ENCODE measurements at places on chromosomes 3 and 15.

- no peak for DNase-seq
Observed at GRCh38 chr3:194561306-194561974, 71.8 kb downstream of the TMEM44 start.

- DNase-seq: no peak
Observed at GRCh38 chr3:175338775-175339535, 479.8 kb downstream of the NAALADL2 start.

DNA sequence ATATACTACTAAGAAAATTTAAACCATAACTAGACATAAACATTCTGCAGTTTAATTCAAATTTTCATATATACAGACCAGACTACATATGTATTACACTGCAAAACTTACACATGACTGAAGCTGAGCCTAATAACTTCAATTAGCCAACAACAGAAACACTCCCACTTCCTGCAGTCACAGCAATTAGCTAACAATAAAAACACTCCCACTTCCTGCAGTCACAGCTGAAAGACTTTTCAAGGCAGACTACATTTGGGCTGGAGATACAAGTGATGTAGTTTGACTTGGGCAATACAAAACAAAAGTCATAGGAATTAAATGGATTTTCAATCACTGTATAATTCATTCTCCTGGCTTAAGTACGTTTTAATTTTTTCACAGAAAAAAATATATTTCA is 10.3 kb downstream of the TM2D3 start:
- DNase-seq: peak; percentile 89

DNA sequence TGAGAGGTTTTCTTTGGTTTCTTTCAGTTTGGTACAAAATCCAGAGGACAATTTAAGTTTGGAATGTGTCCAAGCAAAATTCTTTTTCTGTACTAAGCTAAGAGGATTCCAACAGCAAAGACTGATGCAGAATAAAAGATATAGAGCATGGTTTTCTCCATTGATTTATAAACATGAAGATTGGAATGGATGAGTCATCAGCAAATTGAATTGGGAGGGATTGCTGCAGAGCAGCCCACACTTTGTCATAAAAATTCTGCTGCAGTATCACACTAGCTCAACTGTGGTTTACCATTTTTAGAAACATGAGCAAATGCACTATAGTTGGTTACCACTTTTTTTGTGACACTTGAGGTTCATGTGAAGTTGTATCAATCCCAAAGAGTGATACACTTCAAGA is 16.1 kb upstream of the LARP6 start:
- DNase-seq: no peak

DNA sequence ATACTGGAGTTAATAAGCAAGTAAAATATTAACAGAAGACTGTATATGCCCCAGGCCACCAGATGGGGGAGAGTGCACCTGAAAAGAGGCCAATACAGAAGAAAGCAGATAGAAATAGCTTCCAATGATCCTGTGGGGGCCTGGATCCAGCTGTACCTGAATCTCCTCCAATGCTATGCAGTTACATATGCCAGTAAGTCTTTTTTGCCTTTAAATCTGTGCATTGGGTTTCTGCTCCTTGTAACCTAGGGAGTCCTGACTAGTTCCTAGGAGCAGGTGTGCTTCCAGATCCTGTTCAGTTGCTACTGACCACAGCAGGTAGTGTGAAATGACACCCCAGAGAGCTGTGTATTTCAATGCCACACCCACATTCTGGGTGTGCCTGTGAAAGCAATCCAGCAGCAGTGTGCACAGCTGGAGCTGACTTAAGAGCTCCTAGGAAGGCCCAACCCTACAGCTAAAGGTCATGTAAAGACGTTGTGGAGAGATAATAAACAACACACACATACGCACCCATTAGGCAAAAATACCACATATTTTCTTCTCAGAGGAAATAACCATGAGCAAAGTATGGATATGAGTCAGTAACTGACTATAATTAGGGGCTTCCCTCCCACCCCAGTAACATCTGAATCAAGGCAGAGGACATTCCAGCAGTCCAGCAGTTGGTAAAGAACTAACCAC is 62.2 kb upstream of the AKAP13 start:
- no peak for DNase-seq

DNA sequence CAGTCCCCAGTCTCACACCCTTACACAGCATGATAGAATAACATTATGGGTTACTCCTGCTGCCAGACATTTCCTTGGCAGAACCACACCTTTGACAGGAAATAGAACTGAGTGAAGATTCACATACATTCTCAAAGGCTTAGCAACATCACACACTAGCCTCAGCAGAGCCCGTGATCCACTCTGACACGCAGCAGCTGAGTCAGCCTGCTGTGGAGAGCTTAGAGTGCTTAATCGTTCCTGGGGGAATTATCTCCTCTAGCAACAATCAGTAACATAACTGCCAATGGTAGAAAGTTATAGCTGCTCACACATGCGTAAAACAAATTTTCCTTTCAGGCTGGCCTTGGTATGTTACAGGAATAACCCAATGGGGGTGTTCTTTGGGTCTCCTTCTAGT is 382.1 kb downstream of the GAP43 start:
- DNase-seq: no peak

DNA sequence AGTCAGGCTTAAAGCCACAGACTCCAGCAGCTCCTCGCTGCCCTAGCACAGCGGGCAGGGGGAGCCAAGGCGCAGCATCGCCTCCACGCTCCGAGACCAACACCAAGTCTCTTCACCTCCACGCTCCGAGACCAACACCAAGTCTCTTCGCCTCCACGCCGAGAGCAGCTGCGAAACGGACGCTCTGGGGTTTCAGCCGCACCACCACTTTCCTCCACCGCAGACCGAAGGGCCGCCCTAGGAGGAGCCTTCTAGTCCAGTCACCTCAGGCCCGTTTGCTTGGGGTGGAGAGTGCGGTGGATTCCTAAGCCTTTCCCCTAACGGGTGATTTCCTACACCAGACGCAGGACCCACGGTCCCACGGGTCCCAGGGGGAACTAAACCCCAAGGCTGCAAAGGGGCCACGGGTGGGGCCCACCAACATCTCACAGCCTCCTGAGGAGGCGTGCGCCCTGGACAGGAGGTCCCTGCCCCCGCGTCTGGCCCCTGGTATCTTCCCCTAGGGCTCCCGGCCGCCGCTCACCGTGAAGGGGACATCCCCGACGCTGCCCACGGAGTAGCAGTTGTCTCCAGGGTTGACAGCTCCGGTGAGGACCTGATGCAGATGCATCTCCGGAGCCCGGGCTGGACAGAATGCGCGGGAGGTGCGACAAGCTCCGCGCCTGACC is 501 bp downstream of the DMXL2 start:
- peak; percentile 78 for DNase-seq

GRCh38 chr15:77749236-77749997 is 116.7 kb upstream of the LINGO1 start:
- DNase-seq: no peak

DNA sequence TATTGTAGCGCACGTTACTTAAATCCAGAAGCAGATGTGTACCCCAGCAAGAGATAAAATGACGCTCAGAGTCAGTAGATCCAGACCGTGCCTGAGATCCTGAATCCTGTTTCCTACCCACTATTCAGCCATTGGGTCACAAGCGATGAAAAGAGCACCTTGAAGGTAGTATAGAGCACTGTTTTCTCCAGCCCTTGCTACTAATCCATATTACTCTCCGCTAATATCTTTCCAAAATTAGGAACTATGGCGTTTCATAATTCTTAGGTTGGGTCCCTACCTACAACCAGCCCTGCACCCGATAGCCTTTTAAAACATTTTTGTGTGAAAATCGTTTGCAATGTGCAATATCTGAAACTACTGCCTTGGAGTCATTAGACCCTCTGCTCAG is 596 bp downstream of the BTD start:
- DNase-seq: no peak

GRCh38 chr15:23690015-23690414 is 2.9 kb upstream of the NDN start:
- DNase-seq: no peak

DNA sequence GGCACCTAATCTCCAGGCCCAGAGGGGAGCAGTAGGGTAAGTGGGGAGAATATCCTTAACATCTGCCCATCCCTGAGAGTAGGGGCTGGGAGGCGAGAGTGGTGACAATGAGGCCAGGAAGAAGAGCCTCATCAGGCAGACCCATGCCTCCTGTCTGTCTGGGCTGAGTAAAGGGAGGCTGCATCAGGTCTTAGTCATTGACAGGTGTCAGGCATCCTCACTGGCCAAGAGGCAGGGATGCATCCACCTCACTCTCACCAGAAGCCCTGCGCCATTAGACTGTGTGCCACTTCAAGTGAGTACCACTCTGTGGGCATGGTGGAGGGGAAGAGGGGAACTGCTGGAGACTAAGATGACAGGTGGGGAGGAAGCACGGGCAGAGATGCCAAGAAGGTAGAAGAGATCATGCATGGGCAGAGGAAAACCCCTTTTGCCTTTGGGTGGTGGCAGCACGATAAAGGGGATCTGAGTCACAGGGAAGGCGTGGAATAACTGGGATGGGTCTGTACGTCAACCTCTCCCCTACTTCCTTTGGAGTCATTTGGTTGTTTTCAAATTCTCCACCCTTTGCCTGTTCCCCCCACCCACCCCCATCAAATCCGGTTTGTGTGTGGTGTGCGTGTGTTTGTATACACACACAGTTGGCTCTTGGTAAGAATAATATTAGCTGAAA is 14.1 kb downstream of the ANAPC13 start:
- DNase-seq: no peak

DNA sequence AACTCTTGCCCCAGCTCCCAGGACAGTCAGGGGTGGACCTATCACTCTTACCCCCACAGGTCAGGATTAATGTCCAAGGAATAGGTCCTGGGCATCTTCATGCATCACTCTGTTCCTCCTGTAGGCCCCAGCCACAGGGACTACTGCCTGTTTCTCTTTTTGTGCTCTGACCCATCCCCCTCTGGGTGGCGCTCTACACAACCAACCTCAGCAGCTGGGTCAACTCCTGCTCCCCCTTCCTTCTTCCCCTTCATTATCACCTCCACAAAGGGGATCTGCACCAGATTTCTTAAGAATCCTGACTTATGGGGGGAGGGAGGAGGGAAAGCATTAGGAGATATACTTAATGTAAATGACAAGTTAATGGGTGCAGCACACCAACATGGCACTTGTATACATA is 12.2 kb upstream of the TRANK1 start:
- DNase-seq: no peak

GRCh38 chr3:42056840-42057239 is 34.3 kb upstream of the TRAK1 start:
- DNase-seq: no peak

- no peak for DNase-seq
Observed at GRCh38 chr3:112001526-112001925, 2.8 kb downstream of the TAGLN3 start.

DNA sequence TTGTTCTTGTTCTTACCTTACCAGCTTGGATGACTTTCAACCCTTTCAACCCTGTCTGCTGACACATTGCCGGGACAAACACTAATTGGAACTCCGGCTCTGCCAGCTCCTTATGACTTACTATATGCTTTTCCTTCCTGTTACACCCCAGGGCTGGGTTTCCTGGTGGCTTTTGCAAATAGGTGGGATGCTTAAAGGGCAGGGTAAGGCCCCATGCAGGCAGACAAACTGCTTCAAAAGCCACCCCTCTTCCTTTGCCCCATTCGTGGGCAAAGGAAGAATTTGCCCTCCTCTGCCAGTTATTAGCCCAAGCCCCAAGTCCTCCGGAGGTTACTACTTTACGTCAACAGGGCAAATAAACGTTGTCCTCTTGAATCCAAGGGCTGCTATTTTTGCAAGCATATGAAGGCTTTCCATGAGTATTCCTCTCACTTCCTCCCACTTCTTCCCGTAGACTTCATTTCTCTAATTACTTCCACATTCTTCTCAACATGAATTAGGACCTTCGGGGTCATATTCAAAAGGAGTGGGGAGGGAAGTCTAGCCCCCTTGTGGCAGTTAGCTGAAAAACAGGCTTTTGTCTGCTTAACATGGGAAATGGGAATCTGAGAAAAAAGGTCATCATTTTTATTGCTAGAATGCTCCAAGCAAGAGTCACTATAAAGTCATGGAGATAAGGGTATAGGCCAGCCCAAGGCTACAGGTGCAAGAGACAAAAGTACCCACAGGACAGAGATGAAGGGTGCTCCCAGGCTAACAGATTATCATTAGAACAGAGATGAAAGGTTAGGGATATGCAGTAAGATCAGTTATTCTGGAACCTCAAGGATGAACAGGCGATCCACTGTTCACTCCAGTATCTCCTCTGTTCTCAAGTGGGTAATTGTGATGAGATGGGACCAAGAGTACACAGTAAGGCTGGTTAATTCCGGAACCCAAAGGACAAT is 56.3 kb upstream of the FSTL1 start:
- peak; percentile 51 for DNase-seq

- peak; percentile 4 for DNase-seq
Observed at GRCh38 chr3:115113367-115113766, 33.7 kb downstream of the ZBTB20 start.

GRCh38 chr3:99761415-99762165 is 56.1 kb upstream of the CMSS1 start:
- no peak for DNase-seq

GRCh38 chr3:107035176-107035575 is 342.1 kb upstream of the CCDC54 start:
- no peak for DNase-seq

DNA sequence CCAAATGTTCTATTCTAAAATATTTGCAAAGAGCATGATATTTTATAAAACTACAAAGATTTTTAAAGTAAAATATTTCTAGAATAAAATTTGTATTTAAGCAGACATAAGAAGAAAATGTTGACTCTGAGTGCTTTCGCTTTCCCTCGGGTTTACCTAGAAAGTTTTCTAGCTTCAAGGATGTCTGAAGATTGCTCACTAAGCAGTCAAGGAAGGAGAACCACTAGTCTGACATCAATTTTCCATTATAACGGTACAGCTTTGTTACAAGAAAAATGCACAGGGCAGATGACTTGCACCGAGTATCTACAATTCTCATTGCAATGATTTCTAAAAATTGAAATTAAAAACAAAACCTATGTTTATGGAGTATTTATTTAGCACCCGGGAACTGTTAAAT is 14.2 kb downstream of the GPR15 start:
- no peak for DNase-seq

- DNase-seq: peak; percentile 72
Observed at GRCh38 chr3:53754325-53754724, 91.9 kb downstream of the CHDH start.

DNA sequence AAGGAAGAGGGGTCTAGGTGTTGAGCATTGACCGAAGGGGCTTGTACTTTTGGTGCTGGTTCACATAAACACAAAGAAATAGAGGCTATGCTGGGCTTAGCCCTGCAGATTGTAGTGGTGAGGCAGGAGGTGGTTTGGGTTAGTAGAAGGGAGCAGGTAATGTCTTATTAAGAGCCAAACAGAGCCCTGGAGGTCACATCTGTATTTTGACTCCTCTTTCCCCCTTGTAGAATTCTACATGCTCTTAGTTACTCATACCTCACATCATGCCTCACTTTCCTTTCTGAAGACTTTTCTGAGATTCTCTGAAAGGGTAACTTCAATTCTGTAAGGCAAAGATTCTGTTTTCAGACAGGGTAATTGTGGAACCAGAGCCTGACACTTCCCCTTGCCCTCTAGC is 16.1 kb upstream of the ZNF80 start:
- DNase-seq: no peak

- DNase-seq: no peak
Observed at GRCh38 chr15:75920079-75920478, 16.4 kb downstream of the FBXO22 start.

Data from suppressor macrophage (primary cell).